ENCODE measurements at places on chromosomes 5 and 9.

DNA sequence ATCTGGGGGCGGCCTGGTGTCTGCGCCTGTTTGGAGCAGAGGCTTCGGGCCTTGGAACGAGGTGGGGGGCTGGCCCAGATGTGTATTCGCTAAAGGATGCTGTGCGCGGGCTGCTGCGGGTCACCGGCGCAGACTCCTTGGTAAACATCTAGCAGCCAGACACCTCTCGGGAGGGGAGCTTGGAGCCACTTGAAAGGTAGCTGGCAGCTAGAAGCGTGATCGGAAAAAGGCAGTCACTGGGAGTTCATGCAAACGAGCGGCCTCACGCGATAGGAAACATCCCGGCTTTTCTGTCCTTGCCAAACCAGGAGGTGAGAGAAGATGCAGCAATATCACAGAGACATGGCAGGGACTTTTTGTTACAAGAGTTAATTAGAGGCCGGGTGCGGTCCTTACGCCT lies 8.1 kb downstream of the LAMC3 start:
- no peak for DNase-seq

DNA sequence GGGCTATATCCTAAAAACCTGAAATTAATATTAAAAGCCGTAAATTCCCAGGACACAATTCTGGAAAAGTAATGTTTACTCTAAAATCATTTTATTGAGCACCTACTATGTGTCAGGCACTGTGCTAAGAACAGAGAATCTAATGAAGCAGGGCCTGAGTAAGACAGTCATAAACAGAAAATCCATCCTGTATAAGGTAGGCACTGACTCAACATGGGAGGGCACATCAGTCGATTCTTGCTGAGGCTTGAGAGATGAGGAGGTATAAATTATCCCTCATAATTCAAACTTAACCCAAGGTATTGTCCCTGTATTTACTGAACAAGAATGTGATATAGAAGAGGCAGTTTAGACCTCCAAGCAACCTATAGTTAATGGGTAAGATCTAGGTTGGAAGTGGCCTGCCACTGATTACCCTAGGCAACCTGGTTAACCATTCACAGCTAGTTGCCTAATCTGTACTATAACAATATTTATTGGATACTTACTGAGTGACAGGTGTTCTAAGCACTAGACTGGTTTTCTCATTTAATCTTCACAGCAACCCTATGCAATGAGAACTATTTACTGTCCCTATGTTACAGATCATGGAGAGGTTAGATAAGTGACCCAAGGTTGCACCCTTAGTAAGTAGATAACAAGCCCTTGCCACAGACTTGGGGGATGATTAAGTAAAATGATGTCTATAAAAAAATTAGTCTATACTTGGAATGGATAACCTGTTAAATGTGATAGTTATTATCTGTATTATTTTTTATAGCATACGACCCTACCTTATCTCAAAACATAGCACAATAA lies 317.7 kb downstream of the PDE4D start:
- no peak for DNase-seq

DNA sequence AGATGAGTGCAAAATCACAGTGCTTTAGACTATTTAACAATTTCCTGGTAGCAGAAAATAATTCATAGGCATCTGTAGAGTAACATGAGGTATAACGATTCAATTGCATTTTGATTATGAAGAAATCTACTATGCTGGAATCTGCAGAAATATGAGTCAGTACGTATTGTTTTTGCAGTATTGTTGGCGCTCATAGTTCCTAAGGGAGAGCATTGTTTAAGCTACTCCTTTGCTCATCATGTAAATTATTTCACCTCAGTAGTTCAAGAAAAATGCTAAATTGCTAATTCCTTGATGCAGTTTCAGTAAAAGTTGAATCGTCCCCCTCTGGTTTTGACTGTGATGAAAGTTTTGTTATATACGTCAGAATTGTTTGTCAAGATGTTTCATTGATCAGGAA lies 458.4 kb downstream of the HINT1 start:
- DNase-seq = no peak

GRCh38 chr9:80881320-80881719 lies 808.0 kb downstream of the TLE1 start:
- DNase-seq = no peak

DNA sequence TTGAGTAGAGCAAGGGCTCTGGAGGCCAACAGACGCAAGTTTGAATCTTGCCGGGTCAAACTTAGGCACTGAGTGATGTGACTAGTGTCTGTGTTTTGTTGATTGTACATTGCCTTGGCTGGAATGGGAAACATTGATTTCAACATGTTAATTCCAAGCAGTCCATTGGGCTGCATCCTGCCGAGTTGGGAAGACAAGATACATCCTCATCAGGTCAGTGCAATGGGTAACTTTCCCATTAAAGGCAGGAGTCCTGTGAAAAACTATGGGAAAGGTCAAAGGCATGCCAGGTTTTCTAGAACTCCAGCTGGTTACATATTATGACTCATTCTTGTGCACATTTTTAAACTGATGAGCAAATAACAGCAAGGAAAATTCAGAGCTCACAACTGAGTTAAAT lies 126.5 kb upstream of the ABCA1 start:
- no peak for DNase-seq

DNA sequence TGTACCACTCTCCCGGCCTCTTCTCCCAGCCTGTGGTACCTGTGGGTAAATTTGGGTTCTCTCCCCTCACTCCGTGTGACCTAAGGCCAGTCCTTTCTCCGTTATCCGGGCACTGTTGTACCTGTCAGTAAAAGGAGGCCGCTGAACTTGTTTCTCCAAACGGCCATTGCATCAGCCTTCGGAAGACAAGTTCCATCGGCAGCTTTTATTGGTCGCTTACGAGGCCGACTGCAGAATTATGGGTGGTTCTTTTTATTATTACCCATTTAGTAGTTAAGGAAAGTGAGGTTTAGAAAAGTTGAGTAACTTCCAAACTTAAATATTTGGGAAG lies 558 bp downstream of the GRPEL2 start:
- no peak for DNase-seq

- no peak for DNase-seq
These were observed 608.7 kb downstream of the ISL1 start for GRCh38 chr5:51991940-51992339.

- DNase-seq = no peak
These were observed 93.5 kb upstream of the TNPO1 start for GRCh38 chr5:72722792-72723452.

DNA sequence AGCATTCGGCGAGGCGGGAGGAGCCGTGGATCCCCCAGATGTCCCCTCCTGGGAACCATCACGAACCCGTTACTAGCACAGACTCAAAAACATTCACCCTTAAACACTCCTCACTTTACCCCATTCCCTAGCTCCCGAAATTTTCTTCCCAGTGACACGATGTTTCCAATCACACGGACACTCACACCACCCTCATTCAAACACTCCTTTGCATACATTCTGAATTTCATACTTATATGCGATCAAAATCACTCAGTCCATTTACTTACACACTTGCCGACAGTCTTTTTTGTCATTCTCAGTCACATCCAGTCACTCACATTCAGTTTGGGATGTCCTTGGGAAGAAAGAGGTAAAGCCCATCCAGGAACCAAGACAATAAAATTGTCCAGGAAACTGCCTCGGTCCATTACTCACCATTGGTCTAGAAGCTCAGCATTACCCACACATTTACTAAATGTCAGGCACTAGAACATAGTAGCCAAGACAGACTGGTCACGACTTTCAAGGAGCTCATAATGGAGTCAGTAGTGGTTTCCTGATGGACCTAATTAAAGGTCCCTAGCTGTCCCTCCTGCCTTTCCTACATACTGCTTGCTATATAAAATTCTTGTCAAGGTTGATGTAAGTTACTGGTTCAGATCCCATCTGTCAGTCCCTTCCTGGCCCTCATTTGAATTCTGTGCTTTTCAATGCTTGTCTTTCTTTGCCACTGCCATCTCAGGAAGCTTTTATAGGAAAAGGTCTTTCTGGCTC lies 574 bp downstream of the SLC35A4 start:
- DNase-seq = no peak

DNA sequence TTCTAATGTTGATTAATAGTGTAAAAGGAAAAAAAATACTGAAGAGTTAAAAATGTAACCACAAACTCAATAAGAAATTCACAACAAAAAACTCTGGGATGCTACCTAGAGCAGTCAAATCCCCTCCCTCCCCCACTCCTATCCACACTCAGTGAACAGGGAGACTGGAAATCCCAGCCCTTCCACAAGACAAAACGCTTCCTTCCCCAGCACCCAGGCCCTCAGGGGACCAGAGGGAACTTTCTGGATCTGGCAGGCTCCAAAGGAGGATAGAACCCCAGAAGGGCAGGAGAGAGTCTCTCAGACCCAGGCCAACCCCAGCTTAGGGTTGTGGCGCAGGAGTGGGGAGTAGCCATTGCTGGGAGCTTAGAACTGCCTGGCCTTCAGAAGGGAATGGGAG lies 55.0 kb downstream of the DCP2 start:
- no peak for DNase-seq

- no peak for DNase-seq
These were observed 26.5 kb downstream of the ANKRD33B start for GRCh38 chr5:10590226-10590999.

- peak; percentile 60 for DNase-seq
These were observed 166.8 kb upstream of the IER5L start for GRCh38 chr9:129344641-129345495.

GRCh38 chr5:137856916-137857862 lies 10.5 kb upstream of the MYOT start:
- DNase-seq = no peak

DNA sequence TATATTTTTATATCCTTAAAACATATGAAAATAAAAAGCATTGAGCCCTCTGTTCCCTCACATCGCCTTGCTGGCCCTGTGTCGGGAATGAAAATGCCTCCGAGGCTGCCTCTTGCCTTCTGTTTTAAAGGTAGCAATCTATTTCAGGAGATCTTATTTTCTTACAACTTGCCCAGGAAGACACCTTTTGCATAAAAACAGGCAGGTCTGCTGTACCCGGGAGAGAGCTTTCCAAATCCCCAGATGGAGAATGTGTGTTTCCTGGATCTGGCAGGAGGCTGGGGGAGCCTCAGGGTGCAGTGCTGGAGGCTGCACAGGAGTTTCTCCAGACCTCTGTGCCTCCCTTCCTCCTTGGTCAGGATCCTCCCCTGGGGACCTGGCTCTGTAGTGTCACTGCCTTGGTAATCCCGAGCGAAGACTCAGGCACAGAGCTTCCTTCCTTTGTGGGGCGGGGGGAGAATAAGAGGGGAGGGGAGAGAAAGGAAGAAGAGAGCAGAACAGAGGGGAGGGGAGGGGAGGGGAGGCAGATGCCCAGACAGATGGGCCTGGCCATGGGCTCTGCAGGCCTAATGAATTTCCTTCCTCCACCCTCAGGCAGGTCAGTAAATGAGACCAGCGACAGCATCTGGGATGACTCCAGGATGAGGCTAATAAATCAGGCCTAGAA lies 104.0 kb upstream of the BOD1 start:
- no peak for DNase-seq

DNA sequence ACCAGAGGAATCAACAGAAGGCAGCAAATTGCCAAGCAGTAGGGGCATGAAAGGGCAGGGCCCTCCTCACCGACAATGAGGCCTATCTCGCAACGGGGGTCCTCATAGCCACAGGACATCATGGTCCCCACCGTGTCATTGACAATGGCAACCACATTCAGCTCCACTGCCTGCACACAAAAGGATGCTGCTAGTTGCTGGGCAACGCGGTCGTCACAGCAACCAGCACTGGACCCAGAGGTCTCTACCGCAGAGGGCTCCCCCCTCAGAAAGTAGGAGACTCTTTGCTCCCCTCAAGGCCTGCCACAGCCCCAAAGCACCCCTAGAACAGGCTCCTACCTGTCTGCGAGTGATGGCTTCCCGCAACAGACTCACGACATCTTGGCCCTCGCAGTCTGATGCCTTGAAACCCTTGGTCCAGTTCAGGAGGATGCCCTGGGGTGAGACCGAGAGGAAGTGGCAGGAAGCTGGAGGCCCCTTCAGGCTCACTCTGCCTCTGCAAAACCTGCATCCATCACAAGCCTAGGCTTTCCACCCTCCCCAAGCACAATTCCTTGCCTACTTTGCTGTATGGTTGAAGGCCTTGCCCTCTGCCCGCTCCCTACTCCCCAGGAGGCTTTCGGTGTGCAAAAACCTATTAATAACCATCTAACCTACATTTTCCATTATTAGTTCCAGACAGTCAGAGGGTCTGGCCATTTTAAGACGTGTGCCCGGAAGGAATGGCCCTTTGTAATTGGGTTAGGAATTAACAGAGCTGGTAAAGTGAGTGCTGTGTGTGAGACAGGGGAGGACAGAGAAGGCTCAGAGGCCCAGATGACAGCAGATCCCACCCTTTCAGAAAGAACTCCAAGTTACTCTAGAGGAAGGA lies 15.2 kb downstream of the HK3 start:
- no peak for DNase-seq

DNA sequence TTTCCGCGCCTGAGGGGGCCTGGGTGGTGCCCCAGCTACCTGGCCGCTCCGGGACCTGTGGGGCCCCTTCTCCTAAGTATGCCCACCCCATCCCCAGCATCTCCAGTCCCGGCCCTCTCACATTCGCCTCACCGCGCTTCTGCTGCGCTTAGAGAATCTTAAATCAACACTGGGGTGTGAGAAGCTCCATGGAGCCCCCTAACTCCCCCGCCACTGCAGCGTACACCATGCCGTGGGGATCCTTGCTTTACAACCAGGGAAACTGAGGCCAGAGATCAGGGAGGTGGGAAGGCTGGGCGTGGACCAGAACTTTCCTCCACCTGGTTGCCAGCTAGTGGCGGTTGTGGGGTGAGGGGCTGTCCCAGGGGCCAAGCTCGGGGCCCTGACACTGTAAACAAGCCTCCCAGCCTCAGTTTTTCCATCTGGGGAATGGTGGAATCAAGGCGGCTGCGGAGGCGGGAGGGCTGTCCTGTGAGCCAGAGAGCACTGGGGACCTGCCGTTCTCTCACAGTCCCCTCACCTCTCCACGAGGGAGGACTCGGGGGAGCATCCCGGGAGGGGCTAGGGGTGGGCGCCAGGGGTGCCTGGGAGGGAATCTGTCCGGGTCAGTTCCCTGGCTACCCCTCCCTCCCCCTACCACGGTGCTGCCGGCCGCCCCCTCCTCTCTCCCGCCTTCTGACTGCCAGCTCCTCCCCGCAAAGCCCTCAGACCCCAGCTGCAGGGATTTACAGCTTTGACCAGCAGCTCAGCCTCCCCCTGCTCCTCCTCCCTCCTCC lies 161.2 kb downstream of the C9orf50 start:
- DNase-seq = no peak

- peak; percentile 54 for DNase-seq
These were observed 293.0 kb upstream of the DAP start for GRCh38 chr5:11054014-11054413.

DNA sequence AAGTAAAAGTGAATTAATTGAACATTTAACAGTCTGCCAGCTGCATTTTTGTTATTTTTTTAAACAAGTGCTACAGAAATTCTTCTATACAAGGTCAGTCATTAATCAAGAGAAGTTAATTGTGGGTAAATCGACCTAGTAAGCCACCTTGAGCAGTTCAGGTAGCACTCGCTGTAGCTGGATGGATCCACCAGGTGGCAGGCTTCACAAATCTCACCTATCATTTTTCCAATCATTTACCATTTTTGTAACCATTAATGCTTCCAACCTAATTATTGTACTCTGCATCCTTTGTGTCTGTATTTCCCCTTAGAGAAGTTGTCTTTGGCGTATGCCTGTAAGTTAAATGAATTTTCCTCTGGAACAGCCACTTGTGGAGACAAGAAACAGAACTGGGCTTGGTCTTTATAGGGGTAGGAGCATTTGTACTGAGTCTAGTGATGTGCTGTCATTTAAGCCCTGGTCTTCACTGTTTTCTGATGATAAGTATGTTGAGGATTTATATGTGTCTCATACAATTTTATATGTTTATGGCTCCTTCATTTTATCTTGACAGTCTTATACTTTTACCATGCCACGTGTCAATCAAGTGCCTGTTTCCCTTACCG lies 39.5 kb downstream of the CD180 start:
- DNase-seq = peak; percentile 48
